ENCODE measurements at places on chromosomes 4 and X.

DNA sequence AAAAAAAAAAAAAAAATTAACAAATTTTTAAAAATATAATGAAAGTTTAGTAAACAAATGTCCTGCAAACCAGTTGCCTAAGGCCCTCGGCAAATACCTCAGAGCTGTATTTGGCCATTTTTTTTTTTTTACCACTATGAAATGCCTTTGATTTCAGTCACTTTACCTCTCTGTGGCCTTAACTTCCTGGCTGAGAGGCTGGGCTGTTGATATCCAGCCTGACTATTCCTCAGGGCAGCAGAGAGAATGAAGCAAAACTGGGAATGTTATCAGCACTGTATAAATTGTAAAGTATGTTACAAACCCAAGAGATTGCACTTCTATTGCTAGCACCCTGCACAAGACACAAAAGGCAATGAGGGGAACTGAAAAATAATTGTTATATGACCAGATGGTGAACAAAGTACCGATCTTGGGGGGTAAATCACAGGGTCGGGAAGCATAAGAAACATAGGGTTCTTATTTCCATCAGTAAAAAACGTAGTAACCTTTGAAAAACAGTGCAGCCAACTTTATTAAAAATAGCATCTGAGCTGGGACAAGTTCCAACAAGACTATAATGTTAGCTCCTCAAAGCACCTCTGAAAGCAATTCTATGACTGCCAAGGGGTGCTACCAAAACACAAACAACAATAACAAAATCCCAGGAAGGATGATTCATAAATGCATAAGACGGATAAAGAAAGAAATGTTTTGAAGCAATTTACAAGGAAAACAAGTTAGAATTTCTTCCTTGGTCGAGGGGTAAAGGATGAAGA, 18.1 kb downstream of the USP46 start:
- DNase-seq = no peak

GRCh38 chrX:30153881-30154260, 61.5 kb upstream of the MAGEB2 start:
- DNase-seq = no peak

DNA sequence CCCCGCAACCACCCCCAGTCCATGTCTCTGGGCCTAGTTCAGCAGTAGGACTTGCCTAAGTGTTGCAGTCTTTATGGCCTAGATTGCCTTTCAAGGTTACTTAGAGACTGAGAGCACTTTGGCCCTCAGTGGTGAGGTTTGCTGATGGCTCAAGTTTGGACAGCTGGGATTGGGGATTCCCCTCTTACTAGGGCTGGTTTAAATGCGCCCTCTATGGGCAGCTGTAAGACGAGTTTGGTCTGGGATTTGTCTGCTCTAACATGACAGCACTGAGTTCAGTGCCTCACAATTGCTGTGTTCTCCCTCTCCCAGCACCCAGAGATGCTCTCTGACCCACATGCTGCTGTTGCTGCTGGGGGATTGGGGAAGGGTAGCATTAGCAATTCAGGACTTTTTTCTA, 23.1 kb downstream of the DACH2 start:
- no peak for DNase-seq

GRCh38 chr4:129900430-129900953, 804.5 kb downstream of the C4orf33 start:
- no peak for DNase-seq

- DNase-seq = no peak
Observed at GRCh38 chr4:145487631-145488030, 6.0 kb downstream of the SMAD1 start.

DNA sequence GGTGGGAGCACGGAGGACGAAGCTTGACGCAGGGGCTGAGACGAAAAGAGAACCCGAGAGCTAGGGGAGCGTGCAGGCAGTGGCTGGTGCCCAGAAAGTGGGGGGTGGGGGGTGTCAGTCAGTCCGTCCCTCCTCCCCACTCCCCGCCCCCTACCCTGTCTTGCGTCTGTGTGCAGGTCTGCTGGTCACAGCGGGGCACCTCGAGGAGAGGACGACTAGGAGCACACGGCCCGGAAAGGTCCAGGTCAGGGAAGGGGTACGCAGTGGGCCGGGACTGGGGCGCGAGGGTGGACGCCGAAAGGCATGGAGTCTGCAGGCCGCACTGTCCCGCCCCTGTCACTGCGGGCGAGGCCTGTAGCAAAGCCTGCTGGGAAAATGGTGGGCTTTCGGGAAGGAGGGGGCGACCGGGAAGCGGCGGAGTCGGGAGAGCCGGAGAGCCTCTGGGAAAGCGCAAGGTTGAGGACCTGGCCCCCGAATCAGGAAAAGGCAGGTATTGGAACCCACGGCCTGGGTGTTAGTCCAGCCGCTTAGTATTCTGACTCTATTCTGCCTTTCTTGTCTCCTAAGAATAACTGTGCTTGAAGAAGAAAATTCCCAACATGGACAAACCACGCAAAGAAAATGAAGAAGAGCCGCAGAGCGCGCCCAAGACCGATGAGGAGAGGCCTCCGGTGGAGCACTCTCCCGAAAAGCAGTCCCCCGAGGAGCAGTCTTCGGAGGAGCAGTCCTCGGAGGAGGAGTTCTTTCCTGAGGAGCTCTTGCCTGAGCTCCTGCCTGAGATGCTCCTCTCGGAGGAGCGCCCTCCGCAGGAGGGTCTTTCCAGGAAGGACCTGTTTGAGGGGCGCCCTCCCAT, 769 bp downstream of the TCEAL1 start:
- no peak for DNase-seq

DNA sequence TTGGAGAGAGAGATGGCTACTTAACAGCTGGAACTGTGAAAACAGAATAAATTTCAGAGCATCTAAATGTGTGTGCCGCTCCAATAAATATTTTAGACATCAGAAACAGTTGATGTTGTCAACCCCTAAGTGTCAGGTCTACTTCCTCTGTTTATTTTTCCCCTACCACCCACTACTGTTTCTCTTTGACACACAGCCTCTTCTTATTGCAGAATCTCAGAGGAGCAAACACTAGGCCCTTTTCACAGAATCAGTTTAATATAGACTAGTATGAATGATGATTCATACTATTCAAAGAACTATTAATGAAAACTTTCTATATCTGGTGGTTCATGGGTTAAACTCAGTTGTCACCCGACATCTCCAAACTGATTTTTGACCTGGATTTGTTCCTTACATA, 33.9 kb downstream of the NAA11 start:
- no peak for DNase-seq

- DNase-seq = no peak
Observed at GRCh38 chrX:42616981-42617380, 161.0 kb downstream of the PPP1R2C start.

GRCh38 chr4:98162696-98163095, 19.4 kb upstream of the STPG2 start:
- DNase-seq = no peak
